ENCODE measurements at places on chromosomes 1 and 21.

DNA sequence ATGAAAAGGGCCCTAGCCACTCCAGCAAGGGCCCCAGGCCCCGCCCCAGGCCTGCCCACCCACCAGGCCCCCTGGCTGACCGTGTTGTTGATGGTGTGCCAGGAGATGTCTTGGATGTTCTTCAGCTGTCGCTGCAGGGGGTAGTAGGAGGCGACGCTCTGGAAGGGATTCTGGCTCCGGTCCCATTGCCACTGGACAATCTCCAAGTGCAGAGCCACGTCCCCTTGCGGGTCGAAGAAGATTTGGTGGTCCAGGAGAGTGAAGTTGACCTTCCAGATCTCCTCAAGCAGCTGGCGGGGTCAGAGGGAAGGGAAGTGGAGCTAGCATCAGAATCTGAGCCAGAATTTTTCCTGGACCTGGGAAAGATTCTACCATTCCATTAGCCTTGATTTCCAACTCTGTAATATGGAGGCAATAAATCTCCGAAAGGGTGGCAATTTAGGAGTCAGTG, 10.2 kb downstream of the TAS1R2 start:
- DNase-seq: no peak

GRCh38 chr1:65722461-65722860, 70.2 kb upstream of the PDE4B start:
- no peak for DNase-seq

DNA sequence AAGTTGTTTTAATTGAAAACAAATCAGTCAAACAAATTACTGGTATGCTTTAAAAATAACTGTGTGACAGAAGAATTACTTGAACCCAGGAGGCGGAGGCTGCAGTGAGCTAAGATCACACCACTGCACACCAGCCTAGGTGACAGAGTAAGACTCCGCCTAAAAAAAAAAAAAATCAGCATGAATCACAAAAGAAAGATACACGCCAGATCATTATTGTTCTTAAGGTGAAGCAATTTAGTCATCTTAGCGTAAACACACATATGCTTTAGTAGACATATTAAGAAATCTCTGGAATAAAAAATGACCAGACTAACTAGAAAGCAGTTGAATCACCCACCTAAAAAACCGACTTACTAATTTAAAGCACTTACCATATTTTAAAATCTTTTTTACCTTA, 20.2 kb downstream of the RERE start:
- DNase-seq: no peak

- DNase-seq: no peak
Observed at GRCh38 chr1:113325022-113325421, 65.3 kb upstream of the MAGI3 start.

DNA sequence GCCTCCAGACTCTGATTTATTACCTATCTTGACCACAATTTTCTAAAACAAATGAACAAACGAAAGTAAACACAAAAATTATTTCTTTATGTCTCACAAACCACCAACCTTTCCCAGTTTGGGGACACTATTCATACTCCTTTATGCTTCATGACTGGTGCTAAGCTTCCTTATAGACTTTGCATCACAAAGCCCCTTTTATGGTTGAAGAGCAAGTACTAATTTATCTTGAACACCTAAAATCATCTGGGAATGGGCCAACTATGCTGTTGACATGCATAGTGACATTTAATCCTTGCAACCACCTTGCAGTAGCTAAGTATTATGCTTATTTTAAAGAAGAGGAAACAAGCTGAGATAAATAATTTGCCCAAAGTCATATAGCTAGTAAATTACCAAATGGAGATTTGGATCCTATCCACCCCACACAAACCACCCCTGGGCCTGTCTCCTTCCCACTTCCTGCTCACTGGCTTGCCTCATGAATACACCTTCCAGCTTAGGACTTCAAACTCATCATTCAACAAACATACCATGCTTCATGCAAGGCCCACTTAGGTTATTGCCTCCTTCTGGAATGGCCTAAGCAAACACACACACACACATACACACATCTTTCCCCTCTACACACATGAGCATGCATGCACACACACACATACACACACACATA, 192.2 kb downstream of the PLPP3 start:
- no peak for DNase-seq

- no peak for DNase-seq
Observed at GRCh38 chr1:243917863-243918565, 68.0 kb upstream of the AKT3 start.

- DNase-seq: no peak
Observed at GRCh38 chr1:87284456-87285240, 44.0 kb upstream of the LMO4 start.

All from SW 1271 (cell line).